ENCODE measurements at places on chromosomes 13 and 19.
A peak's percentile ranks its signal among the peaks of the same experiment; 100 is the strongest.

- DNase-seq: peak; percentile 91
These were observed 22.5 kb upstream of the NFIC start for GRCh38 chr19:3343619-3344502.

- DNase-seq: no peak
These were observed 2.6 kb upstream of the EPN1 start for GRCh38 chr19:55672418-55672817.

DNA sequence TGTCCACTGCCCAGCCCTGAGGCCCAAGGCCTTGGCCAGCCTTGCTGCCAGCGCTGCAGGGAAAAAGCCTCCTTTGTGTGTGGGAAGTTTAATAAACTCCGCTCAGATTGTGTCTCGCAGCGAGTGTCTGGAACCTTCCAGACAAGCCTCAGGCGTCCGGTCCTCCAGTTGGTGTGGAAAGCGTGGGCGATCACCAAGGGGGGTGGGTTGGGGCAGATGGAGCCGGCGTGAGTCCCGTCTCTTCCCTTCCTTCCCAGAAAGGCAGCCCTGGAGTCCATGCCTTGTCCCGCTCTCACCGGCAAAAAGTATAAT lies 4.6 kb downstream of the STK11 start:
- no peak for DNase-seq

- DNase-seq: no peak
These were observed 7.9 kb upstream of the HSH2D start for GRCh38 chr19:16135430-16136127.

DNA sequence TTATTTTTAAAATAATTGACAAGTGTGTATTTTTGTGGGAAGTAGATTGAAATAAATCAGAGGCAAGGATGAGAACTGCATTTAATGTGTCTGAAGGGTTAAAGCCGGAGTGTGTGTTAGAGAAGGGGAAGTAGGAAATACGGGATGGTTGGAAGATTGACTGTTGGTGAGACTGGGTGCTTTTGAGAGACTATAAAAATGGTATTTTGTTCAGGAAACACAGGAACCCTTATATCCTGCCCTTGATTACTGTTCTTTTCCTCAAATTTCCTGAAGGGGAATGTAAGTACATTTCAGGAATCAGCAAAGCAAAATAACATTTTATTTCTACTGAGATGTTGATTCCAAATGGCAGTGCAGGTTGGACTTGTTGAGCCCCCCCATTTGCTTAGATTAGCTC lies 15.1 kb downstream of the IFT88 start:
- no peak for DNase-seq

- no peak for DNase-seq
These were observed 17.1 kb upstream of the CD33 start for GRCh38 chr19:51207747-51208146.

- no peak for DNase-seq
These were observed 72.2 kb downstream of the MAP4K1 start for GRCh38 chr19:38545596-38545995.

Measured in T47D (cell line).